NCI-H1417 treated with DMSO at 0.1 percent for 48 hours (cell line): ENCODE measurements at places on chromosomes 1 and 21.

- DNase-seq = no peak
These were observed 70.4 kb upstream of the SAMSN1 start for GRCh38 chr21:14616380-14617039.

- DNase-seq = no peak
These were observed 3.7 kb downstream of the LENEP start for GRCh38 chr1:154996966-154997701.

- no peak for DNase-seq
These were observed 312.5 kb upstream of the PTBP2 start for GRCh38 chr1:96409087-96409486.

DNA sequence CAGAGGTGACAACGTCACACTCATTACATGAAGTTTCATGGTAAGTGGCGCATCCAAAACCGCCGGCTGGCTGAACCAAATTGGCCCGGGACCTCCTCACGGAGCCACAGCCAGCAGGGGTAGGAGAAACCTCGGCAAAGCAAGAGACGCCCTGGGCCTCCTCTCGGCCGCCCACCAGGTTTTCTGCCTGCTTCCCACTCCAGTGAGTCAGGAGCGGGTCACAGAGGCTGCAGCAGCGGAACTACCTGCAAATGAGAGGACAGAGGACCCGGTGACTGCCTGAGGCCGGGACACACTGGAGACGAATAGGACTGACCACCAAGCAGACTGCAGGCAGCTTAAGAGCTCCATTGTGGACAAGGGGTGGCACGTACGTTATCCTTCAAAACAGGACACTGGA lies 55.0 kb downstream of the MEGF6 start:
- DNase-seq = no peak
